Epithelial cell of proximal tubule (primary cell): ENCODE measurements at places on chromosomes 1 and 21.

GRCh38 chr1:8201331-8201861, 116.5 kb upstream of the SLC45A1 start:
- DNase-seq = no peak

DNA sequence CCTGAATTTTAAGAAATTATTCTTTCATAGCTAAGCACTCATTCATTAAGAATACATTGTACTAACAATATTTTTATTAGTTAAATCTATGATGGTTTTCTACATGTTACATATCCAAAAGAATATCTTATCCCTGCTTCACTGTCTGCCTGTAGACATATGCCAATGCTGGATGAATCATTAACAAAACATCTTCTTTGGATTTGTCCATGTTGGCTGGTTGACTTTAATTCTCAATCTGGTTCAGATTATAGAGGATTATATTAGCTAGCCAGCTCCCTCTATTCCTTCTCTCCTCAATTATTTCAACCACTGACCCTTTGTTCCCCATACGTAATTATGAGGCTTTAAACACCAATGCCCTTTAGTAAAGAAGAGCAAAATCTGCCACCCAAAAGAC, 138.9 kb upstream of the DMRTA2 start:
- DNase-seq = no peak

GRCh38 chr1:17229379-17229778, 19.5 kb upstream of the PADI3 start:
- DNase-seq = no peak

DNA sequence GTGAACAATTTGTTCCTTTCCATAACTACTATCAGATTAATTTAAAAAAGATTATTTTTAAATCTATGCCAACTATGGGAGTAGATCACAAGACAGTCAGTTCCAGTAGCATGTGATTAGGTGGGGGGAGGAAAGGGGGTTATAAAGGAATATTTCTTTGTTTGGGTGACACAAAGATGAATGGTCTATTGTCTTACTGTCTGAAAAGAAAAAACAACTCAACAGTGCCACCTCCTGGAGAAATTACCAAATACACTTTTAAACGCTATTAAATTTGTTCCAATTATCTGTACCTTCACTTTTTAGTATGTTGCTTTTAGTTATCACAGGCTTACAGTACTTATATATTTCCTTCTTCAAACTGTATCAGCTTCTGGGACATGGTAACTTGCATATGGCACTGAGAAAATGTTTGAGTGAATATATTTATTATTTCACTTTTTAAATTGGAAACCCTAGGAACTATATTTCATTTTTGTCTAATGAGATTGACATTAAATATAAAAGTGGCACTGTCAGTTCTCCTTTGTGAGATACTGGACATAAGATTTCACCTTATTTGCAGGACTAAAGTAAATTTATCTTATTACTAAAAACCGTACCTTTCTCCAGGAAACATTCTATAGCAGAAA, 1.7 kb upstream of the SORT1 start:
- DNase-seq = no peak

- no peak for DNase-seq
Measured at GRCh38 chr1:79785561-79785960, 779.0 kb upstream of the ADGRL4 start.

GRCh38 chr1:232333419-232333767, 296.5 kb downstream of the SIPA1L2 start:
- no peak for DNase-seq

- DNase-seq = no peak
Measured at GRCh38 chr21:45584786-45585185, 42.5 kb upstream of the SLC19A1 start.

- no peak for DNase-seq
Measured at GRCh38 chr1:224534731-224535130, 81.4 kb upstream of the CNIH3 start.

DNA sequence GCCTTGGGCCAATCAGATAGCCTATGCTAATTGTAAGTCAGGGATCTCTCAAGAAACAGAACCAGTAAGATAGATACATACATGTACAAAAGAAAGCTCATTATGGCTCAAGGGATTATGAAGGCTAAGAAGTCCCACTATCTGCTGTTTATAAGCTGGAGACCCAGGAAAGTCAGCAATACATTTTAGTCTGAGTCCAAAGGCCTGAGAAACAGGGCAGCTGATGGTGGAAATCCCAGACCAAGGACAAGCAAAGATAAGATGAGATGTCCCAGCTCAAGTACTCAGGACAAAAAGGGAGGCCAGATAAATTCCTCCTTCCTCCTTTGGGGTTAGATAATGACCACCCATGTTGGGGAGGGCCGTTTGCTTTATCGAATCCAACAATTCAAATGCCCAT, 269.9 kb downstream of the AJAP1 start:
- no peak for DNase-seq

- DNase-seq = no peak
Measured at GRCh38 chr1:211677659-211678058, 2.2 kb upstream of the NEK2 start.

GRCh38 chr1:183206538-183207122, 20.6 kb downstream of the LAMC2 start:
- DNase-seq = no peak

- DNase-seq = no peak
Measured at GRCh38 chr1:116572099-116572498, 1.3 kb upstream of the CD58 start.

GRCh38 chr1:91697416-91697815, 188.5 kb downstream of the TGFBR3 start:
- no peak for DNase-seq

- DNase-seq = peak; percentile 26
Measured at GRCh38 chr1:20279509-20279908, 11.2 kb upstream of the VWA5B1 start.

DNA sequence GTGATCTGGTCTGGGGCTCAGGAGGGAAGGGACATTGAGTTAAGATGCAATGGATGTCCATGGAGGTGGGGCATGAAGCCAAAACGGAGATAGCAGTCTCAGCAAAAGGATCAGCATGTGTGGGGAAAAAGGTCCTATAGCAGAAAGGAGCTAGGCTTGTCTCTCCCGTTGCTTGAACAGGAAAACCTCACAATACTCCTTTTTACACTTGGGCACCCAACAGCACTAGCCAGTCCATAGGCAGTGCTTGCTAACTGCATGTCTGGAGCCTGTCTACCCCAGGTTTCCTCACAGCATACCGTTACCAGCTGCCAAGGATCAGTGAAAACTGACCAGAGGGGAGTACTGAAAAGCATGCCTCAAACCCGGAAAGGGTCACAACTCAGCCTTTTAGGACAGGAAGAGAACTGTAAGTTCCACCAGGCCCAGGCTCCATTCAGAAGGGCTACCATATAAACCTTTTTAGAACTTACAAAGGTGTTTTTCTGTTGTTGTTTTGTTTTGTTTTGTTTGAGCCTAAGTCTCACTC, 78.6 kb downstream of the JAK1 start:
- DNase-seq = no peak

GRCh38 chr1:231612393-231613089, 14.0 kb upstream of the DISC1 start:
- no peak for DNase-seq

GRCh38 chr1:162548170-162548569, 13.4 kb upstream of the UAP1 start:
- DNase-seq = no peak

DNA sequence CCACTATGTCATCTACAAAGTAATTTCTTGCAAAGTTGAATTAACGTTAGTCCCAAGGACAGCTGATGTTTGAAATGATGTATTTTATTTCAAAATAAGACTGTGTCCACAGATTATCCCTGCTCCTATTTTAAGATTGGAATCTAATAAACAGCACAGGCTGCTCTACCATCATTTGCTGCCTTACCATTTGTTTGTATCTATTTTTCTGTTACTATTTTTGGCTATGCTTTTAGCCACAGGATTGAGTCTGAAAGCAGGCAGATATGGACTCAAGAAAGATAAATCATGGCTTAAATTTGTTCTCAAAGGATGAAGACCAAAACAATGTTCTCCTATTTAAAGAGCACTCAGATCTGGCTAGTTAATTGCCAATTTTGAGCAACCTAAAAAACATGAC, 105.3 kb downstream of the RGS2 start:
- no peak for DNase-seq

DNA sequence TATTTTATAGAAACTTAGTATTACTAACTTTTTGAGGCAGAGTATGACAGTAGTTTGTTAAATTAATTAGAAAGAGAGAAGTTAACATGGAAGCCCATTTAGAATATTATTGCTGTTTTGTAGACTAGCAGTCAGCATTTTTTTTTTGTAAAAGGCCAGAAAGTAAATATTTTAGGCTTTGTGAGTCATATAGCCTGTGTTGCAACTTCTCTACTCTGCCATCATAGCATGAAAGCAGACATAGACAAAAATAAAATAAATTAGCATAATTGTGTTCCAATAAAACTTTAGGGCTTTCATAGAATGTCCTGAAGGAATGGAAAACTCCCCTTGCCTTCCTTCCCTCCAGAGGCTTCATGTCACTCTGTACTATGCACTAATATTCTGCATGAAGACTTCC, 12.3 kb upstream of the RGS4 start:
- DNase-seq = no peak

- DNase-seq = no peak
Measured at GRCh38 chr21:15066123-15066575, 1.3 kb upstream of the NRIP1 start.

DNA sequence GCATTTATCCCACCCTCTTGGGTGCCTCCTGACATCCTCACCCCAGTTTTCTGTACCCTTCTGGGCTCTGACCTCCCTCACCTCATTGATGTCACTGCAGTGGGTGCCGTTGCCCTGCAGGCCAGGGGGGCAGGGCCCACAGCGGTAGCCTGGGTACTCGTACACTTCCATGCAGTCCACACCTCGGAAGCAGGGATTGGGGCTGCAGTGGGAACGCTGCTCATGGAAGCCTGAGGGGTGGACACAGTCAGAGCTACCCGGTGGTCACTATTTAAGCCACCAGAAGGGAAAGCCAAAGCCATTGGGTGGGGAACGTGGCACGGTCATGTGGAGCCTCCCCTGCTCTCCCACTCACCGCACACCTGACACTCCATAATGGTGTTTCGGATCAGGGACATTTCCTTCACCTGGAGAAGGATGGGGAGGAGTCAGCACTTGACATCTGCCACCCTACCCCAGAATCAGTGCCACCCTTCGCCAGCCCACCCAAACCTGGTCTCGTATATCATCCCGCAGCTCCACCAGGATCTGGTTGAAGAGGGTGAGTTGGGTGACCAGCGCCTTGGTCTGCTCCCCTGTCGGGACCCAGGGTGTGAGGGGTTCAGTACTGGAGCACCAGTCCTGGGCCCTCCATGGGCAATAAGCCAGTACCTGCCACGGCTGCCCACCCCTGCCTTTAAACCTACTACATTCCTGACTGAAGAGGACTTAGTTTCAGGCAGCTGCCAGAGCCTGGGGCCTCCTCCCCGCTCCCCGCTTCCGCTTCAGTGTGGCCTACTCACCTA, 4.8 kb downstream of the THBS3 start:
- no peak for DNase-seq

DNA sequence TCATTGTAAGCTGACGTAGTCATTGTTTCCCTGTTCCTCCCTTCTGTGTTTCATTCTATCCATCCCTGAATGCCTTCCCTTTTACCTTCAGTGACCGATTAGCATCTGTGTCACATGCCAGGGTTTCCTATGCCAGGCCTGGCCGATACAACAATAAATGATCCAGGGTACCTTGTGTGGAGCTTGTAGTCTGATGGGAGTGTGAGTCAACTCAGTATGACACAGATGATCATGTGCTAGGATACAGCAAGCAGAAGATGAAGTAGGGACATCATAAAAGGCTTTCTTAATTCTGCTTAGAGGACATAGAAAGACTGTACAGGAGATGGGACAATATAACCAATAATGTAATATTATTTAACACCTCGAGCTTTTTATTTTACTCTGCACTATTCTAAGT, 164.1 kb upstream of the C8B start:
- DNase-seq = no peak

GRCh38 chr1:205667909-205668643, 12.2 kb downstream of the SLC45A3 start:
- DNase-seq = no peak

DNA sequence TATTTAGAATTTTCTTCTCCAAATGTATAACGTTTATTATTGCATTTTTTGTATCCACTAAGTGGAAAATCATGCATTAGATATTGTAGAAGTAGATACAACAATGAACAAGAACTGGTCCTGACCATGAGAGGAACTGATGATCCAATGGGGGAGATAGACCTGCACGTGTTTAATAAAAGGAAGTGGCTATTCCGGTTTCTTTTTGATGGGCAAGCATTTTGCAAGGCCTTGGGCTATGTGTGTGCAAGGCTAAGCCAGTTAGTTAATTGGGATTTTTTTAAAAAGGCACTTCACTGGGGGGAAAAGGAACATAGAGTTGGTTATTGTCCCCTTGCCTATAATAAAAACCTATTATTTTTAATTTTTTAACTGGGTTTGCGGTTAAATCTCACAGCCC, 961 bp upstream of the VCAM1 start:
- DNase-seq = no peak

DNA sequence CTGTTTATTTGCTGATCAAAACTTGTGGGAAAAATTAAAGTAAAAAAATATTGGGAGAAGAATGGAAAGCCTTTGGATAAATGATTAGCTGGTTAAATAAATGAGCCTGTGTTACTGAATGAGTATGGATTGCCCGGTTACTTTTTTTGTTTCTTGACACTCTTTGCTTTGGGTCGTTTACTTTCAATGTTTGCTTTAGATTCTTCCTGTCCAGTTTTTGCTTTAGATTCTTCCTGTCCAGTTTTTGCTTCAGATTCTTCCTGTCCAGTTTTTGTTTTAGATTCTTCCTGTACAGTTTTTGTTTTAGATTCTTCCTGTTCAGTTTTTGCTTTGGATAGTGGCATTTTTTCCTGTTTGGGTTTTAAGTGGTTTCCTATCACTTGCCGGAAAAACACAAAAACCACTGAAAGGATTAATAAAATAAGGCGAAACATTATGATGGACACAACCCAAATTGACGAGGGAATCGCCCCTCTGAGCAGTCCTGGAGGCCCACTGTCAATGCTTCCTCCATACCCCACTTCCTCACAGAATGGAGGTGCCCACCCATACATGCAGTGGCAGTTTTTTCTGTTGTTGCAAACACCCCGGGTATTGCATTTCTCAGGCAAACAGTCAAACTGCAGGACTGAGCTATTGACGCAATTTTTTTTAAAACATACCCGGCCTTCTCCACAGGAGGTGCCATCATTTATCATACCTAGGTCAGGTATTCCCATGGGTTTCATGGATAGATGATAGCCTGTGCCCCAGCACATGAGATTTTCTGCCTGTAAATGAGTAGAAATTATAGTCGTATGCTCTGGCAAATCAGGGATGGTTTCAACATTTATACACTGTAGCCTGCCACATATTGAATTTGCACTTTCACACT, 2.3 kb downstream of the ADAM30 start:
- no peak for DNase-seq

GRCh38 chr1:12567288-12567819, 50.7 kb downstream of the DHRS3 start:
- no peak for DNase-seq

GRCh38 chr1:177103005-177103852, 61.3 kb downstream of the ASTN1 start:
- DNase-seq = no peak

GRCh38 chr21:41247561-41248545, 68.7 kb upstream of the FAM3B start:
- DNase-seq = no peak

GRCh38 chr1:216055004-216055403, 368.2 kb downstream of the USH2A start:
- no peak for DNase-seq
